ENCODE measurements at places on chromosomes 7 and 10.
A peak's percentile ranks its signal among the peaks of the same experiment; 100 is the strongest.

DNA sequence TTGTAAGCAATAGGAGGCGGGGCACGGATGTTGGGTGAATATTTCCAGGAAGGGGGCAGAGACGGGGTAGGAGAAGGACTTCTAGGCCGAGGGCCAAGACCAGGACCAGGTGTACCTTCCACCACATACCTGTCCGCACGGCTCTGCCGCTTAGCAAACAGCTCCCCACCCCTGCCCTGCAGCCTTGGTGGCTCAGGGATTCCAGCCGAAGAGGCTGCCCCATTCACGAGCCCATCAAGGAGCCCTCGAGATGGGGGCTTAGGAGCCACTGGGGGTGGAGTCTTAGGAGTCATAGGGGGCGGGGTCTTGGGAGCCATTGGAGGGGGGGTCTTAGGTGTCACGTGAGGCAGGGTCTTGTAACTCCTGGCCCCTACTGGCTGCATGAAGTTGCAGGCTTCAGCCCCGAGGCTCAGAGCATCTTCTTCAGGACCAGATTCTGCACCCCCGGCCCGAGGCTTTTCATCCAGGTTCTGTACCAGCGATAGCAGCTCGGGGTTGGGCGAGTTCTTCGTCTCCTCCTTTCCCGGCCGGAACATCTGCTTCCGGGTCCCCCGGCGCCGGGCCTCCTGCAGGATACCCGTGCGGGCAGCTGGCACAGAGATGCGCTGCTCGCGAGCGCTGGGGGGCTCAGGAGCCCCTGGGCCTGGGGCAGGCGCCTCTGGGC is 6.1 kb upstream of the MYOZ1 start:
- H3K36me3 ChIP-seq: no peaks in the 10 kb centered on the region
- peaks cover 5% of the 10 kb centered on the region for H3K27me3 ChIP-seq
- H3K4me1 ChIP-seq: peaks cover 15% of the 10 kb centered on the region
- H3K27ac ChIP-seq: peak overlapping the region; percentile 63
- peak; percentile 38 for DNase-seq
- H3K4me3 ChIP-seq: peak overlapping the region; percentile 71

DNA sequence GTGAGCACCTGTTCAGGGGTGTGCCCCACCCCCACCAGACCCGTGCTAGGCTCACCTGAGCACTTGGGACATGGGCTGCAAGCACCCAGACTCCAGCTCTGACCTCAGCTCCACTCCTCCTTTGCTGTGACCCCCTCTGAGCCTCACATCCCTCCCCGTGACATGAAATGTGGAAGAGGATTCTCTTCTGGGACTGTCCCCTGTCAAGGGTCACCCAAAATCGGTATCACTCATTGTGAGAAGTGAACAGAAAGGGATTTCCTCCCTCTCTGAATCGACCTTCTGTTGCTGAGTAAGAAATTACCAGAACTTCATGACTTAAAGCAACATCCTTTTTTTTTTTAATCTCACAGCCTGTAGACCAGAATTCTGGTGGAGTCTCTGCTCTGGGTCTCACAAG is 6.2 kb upstream of the CHST15 start:
- no peak for DNase-seq
- H3K27me3 ChIP-seq: no peaks in the 10 kb centered on the region
- no peak overlapping the region for H3K4me3 ChIP-seq
- H3K36me3 ChIP-seq: peaks cover 4% of the 10 kb centered on the region
- H3K27ac ChIP-seq: no peak overlapping the region
- peaks cover 24% of the 10 kb centered on the region for H3K4me1 ChIP-seq

DNA sequence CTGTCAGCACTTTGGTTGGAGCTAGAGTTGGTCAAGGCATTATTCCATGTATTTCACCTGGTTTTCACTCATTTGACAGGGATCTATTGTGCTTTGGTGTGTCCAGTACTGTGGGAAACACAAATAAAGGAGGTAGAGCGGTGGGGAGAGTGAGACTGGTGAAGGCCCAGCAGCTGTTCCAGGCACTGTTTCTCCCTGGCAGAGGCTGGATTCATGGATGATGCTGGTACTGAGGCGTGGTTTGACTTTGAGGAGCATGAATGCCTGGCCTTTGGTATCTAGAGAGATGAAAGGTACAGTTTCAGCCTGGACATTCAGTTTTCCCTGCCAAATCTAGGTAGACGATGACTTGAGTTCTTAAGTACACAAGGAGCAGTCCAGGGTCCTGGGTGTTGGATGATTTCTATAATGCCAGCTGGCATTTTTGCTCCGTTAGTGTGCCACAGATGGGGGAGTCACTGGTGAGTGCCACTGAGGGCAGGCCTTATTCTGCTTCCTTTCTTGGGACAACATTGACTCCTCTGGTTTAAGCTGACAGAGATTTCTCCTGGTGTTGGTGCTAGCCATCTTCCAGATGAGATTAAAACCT is 162.2 kb upstream of the BMPER start:
- DNase-seq: no peak
- H3K4me1 ChIP-seq: no peaks in the 10 kb centered on the region
- peaks cover 4% of the 10 kb centered on the region for H3K27me3 ChIP-seq
- no peak overlapping the region for H3K27ac ChIP-seq

DNA sequence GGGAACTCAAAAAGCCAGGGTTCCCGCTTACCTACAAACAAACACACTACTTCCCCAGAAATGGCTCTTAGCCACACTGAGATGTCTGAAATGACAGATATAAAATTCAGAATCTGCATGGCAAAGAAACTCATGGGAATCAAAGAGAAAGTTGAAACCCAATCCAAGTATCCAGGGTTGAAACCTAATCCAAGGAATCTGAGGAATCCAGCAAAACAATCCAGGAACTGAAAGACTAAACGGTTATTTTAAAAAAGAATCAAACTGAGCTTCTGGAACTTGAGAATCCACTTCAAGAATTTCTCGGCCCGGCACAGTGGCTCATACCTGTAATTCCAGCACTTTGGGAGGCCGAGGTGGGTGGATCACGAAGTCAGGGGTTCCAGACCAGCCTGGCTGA is 568.8 kb downstream of the POM121L12 start:
- H3K4me3 ChIP-seq: no peak overlapping the region
- no peaks in the 10 kb centered on the region for H3K4me1 ChIP-seq
- no peaks in the 10 kb centered on the region for H3K27me3 ChIP-seq
- H3K27ac ChIP-seq: no peak overlapping the region

DNA sequence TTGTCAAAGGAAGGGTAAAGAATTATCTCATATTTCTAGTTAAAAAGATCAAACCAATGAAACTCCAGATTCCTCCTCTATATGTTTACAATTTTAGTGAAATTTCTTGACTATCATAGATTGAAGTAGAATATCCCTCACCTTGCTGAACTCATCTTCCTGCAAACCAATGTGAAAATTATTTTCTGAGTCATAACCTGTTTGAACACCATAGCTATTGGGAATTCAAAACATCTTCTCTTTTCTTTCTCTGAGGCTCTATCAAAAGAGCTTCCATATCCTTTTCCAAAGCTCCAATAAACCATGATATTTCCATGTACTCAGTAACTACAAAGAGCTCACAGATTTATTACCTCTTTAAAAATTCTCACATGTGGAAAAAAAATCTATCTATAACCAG is 134.3 kb downstream of the DOCK4 start:
- no peak for DNase-seq
- no peak overlapping the region for H3K27ac ChIP-seq

DNA sequence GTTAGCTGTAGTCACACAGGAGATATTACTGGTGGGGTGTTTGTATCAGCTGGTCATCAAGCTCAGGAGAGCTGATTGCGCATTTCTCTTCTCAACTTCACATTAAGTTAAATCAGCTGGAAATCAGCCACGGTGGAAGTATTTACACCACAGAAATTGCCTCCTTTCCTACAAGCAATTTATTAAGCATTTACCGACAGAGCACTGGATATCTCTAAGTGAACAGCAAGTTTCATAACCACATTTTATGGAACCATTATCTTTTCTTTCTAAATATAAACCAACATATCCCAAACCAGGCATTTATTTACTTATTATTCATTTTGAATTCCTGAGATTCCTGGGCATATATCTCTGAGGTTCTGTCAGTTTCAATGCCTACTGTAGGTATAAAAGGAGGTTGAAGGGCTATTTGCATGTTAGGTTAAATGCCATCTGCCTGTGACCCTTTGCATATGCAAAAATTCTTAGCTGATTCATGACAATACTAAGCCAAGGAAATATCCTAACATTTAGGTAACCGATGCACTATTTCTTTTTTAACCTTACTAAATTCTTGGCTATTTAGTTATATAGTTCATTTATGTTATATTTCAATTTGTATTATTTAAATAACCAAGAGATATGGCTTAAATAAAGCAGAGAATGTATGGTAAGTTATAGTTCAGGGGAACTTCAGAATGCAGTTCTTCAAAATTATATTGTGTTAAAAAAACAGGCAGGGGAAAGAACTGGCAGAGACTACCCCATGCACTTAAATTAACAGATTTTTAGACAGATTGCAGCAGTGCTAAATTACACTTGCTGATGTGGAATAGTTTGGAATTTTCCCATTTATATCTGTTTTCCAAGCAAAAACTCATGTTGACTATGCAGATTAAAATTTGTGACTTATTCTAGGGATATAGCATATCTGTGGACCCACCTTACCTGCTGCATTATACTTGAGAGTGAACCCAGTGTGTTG is 56.8 kb downstream of the DYNC1I1 start:
- DNase-seq: no peak
- H3K27me3 ChIP-seq: no peaks in the 10 kb centered on the region
- H3K4me1 ChIP-seq: no peaks in the 10 kb centered on the region
- H3K27ac ChIP-seq: no peak overlapping the region

DNA sequence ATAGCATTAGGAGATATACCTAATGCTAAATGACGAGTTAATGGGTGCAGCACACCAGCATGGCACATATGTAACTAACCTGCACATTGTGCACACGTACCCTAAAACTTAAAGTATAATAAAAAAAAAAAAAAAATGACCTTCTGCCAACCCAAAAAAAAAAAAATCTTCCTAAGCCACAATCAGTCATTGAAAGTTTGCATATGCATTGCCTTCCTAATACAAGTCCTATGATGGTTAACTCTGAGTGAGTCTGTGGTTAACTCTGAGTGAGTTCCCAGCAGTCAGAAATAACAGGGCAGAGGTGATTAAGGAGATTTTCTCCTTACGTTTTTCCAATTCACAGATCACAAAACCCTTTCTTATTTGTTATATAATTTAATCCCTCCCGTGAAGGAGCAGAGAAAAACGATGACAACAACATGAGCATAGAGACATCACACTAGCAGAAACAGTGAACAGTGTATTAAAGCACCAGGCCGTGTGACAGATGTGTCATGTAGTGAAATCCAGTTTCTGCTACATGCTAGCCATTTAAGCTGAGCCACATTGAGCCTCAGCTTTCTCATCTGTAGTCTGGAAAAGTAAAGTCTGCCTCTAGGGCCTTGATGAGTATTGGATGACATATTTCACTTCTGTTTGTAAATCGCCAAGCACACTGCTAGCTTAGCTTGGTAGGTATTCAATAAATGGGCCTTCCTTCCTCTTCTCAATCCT is 7.4 kb upstream of the RNF148 start:
- no peak overlapping the region for H3K4me3 ChIP-seq
- H3K36me3 ChIP-seq: no peaks in the 10 kb centered on the region
- no peak overlapping the region for H3K27ac ChIP-seq
- no peaks in the 10 kb centered on the region for H3K27me3 ChIP-seq

DNA sequence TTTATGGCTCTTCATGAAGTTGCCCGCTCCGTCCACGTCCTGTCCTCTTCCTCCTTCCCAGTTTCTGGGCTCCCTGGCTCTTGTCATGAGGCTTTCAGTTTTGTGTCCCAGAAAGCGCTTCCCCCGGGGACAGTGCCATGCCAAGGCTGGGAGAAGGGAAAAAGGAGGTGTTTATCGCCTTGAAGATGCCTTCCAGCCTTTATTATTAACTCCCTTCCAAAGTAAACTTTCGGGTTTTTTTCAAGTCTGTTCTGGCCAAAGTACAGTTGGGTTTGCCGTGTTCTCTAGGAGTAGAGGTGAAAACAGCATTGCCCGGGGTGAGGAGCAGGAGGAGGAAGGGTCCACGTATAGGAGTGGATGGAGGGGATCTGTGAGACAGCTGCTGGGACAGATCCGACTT is 117.2 kb downstream of the CUX1 start:
- no peaks in the 10 kb centered on the region for H3K27me3 ChIP-seq
- no peak overlapping the region for H3K27ac ChIP-seq
- H3K4me1 ChIP-seq: peaks cover 19% of the 10 kb centered on the region
- H3K36me3 ChIP-seq: peaks cover 12% of the 10 kb centered on the region
- DNase-seq: no peak
- no peak overlapping the region for H3K4me3 ChIP-seq

DNA sequence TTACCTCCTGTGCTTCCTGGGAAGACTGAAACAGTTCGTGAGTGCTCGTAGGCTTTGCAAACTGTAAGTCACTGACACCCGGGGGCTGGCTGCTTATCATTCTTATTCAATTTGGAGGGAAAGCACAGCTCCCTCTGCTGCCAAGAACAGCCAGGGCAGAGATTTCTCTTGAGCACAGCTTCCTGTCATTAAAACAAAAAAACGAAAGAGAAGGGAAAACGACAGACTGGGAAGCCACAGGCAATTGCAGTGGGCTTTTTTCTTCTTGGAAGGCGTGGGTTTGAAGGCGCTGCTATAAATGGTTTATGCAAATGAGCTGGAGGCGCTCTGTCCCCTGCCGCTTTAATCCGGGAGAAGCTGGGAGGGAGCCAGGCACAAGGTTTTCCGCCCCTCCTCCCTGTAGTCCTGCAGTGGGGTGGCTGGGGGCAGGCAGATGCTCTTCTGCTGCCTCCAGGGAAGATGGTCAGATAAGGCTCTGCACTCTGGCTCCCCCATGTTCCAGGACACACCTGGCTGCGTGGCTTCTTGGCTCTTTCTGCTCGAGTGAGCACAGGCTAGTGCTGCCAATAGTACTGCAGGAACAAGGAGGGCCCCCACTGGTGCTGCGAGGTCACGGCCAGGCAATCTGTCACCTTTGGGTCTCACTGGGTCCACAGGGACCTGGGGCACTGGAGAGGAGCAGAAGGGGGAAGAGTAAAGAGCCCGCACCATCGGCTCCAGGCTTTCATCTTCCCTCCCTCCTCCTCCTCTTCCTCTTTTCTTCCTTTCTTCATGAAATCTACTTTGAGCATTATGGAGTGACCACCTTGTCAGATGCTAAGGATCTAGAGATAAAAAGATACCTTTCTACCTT is 49.5 kb downstream of the NEURL1 start:
- DNase-seq: no peak
- H3K27me3 ChIP-seq: peaks cover 17% of the 10 kb centered on the region
- H3K36me3 ChIP-seq: no peaks in the 10 kb centered on the region

DNA sequence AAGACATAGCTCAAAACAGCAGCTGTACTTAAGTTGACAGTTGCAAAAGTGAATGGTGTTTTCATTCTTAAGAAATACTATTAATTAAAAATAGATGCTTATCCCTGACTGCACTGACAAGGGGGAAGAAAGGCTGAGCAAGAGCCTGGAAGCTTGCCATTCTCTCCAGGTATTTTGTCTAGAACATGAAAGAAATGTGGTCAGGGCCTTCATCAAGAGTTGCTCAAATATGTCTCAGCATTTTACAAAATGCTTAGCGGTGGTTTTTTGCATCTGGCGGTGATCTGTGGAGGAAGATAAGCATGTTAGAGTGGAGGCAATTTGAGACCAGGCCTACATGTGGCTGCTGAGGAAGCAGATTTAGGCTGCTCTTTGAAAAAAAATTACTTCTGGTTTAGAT is 46.4 kb upstream of the CC2D2B start:
- DNase-seq: no peak
- H3K4me1 ChIP-seq: peaks cover 18% of the 10 kb centered on the region

GRCh38 chr7:17070231-17070708 is 188.5 kb upstream of the AGR3 start:
- DNase-seq: no peak
- H3K4me3 ChIP-seq: no peak overlapping the region
- no peaks in the 10 kb centered on the region for H3K27me3 ChIP-seq
- no peaks in the 10 kb centered on the region for H3K36me3 ChIP-seq
- H3K4me1 ChIP-seq: peaks cover 14% of the 10 kb centered on the region
- H3K27ac ChIP-seq: no peak overlapping the region

- H3K27me3 ChIP-seq: peaks cover 8% of the 10 kb centered on the region
- no peak overlapping the region for H3K27ac ChIP-seq
- H3K4me3 ChIP-seq: no peak overlapping the region
- H3K36me3 ChIP-seq: no peaks in the 10 kb centered on the region
- DNase-seq: no peak
Observed at GRCh38 chr7:132225216-132226030, 350.8 kb downstream of the PLXNA4 start.
